ENCODE measurements at places on chromosomes 2 and 18.

- no peak for DNase-seq
Observed at GRCh38 chr18:50093366-50094064, 101.4 kb downstream of the MYO5B start.

- no peak for DNase-seq
Observed at GRCh38 chr18:74303936-74304335, 11.7 kb upstream of the C18orf63 start.

DNA sequence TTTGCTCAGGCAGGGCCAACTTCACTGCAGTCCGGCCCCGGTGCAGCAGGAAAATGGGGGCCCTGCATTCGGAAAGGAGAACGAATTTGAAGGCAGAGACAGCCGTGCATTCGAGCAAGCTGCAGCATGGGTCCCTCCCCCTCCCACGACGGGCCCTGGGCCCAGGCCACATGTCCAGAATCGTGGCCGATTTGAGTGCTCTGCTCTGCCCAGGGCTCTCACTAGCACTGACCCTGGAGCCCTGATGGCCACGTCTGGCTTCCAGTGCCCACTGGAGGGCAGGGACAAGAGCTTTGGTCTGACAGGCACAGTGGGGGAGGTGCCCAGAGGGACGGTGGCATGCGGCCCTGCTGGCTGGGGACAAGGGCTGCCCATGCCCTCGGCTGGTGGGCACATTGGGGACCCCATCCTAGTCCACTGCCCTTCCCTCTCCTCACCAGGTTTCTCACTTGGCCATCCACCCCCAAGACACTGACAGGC is 14.4 kb upstream of the KLHL30 start:
- DNase-seq = no peak

DNA sequence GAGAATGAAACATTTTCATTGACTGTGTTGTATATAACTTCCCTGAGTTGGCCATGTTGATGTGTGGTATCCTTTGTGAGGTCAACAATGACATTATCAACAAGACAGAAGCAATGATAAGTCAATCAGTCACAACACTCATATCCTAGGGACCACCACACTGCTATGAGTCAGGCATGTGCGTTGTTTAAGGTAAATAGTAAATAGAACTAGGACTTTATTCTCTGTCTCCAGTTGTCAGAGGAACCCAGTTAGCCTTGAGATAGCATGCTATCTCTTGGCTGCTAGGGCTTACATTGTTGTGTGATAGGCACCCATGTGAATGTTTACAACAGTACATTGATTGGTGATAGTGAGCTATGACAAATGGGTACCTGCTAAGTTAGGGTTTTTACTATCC is 37.3 kb downstream of the GPD2 start:
- DNase-seq = no peak

GRCh38 chr18:407191-407590 is 93.3 kb downstream of the COLEC12 start:
- no peak for DNase-seq

DNA sequence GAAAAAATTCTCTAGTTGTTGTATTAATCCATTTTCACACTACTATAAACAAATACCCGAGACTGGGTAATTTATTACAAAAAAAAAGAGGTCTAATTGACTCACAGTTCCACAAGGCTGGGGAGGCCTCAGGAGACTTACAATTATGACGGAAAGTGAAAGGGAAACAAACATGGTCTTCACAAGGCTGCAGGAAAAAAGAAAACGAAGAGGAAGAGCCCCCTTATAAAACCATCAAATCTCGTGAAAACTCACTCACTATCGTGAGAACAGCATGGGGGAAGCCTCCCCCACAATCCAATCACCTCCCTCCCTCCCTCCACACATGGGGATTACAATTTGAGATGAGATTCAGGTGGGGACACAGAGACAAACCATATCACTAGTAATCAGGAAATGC is 61.7 kb upstream of the SPTBN1 start:
- no peak for DNase-seq

DNA sequence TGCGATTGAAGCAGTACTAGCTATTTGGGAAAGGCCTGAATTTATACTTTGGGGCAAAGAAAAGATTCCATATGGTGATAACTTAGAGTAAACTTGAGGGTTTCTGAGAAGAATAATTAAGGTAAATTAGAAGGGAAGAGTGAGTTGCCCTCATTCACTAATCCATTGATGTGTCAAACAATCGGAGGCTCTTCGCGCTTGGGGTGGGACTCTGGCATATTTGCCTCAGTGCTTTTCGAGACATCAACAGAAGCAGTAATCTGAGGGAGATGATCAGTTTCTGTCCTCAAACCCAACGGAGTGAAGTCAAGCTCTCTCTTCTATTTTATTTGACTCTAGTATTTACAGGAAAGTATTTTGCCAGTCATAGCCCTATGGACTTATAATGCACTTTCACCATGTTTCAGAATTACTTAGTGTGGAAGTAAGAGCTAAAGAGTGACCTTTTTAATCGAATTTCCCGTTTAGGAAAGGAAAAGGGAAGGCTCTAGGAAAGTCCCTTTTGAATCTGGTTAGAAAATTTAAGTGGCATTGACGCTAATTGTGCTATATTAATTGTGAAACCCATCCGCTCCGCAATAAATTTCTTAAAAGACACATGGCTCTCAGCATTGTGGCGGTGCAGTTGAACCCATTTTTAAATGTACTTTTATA is 1.3 kb downstream of the RAB10 start:
- no peak for DNase-seq

DNA sequence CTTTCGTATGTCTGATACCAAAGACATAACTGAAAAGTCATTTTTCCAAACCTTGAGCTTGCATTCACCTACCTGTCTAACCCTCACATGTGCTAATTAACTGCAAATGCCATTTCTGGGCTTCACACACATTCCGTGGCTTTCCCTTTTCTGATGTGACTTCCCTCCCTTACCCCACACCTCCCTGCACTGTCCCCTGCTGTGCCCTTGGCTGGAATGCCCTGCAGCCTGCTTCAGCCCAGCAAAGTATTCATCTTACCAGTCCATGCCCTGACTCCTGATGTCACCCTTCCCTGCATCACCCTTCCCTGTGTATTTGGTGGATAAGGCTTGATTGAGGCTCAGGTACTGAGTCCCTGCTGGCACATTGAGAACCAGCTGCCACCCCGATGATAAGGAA is 12.2 kb downstream of the RETSAT start:
- DNase-seq = no peak

DNA sequence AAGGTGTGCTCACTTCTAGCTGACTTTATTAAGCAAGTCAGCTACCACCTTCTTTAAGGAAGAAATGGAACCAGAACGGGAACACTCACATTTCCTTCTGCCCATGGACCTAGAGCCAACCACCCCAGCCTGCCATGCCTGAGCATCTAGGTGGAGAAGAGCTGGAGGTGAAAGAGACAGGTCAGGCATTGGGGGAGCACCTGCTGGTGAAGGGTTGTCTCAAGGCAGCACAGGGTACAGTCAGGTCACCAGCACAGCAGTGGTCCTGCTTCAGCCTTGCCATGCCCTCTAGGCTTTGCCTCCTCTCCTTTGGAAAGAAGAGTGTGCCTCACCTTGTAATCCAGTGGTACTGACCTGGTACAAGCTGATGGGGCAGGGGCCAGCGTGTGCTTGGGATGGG is 107.9 kb downstream of the KCNF1 start:
- no peak for DNase-seq

DNA sequence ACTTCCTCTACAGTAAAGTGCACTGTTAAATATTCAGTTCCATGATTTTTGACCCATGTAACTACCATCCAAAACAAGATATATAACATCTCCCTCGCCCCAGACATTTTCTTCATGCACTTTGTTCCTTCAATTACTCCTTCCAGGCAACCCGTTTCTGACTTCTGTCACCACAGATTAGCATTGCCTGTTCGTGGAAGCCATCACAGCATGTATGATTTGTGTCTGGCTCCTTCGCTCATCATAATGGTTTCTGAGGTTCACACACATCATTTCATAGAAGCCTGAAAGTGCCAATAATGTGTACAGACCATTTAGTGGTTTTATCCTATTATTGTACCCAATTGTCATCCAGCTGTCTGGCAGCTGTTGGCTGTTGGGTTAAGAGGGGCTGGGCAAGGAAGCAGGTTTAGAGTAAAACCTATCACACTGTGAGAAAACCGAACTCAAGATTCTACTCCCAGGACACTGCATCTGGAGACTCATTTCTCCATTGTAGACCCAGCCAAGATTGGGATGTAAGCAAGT is 16.1 kb downstream of the ARHGAP28 start:
- no peak for DNase-seq

- no peak for DNase-seq
Observed at GRCh38 chr2:8573234-8573941, 108.5 kb upstream of the ID2 start.

Measured in muscle of arm (tissue), 14 donors.